ENCODE measurements at places on chromosomes 3 and 15.

DNA sequence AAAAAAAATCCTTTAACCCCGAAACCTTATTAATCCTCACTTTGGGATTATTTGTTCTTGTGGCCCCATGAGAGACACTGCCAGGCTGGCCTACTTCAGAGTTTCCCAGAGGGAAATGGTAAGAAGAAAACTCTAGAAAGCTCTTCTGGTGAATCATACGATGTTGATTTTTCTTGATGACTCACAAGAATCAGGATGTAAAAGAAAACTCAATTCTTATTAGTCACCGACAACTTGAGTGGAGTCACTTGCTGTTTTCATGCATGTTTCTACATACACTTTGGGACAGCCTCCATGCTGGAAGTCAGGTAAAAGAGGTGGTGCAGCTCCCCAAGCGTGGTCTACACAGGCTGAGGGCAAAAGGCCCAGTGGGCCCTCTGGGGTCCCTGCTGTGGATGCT, 42.8 kb downstream of the MYO5C start:
- no peak for DNase-seq

DNA sequence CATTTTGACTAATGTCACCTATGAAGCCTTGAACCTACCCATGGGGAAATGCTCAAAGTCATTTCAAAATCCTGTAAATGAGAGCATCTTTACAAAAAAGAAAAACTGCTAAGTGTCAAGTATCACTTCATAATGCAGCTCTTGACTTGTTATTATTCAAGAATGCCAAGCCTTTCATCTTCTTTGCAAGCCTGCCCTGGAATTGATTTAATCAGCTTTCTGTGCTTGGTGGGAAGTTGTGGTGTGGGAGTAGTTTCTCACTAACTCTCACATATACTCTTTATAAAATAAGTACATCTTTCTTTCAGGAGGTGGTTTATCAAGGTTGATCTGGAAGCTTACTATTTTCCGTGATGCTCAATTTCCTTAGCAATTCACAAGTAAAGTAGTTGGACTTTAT, 43.6 kb downstream of the RYR3 start:
- DNase-seq = no peak

GRCh38 chr3:191303596-191303995, 25.6 kb upstream of the CCDC50 start:
- no peak for DNase-seq

DNA sequence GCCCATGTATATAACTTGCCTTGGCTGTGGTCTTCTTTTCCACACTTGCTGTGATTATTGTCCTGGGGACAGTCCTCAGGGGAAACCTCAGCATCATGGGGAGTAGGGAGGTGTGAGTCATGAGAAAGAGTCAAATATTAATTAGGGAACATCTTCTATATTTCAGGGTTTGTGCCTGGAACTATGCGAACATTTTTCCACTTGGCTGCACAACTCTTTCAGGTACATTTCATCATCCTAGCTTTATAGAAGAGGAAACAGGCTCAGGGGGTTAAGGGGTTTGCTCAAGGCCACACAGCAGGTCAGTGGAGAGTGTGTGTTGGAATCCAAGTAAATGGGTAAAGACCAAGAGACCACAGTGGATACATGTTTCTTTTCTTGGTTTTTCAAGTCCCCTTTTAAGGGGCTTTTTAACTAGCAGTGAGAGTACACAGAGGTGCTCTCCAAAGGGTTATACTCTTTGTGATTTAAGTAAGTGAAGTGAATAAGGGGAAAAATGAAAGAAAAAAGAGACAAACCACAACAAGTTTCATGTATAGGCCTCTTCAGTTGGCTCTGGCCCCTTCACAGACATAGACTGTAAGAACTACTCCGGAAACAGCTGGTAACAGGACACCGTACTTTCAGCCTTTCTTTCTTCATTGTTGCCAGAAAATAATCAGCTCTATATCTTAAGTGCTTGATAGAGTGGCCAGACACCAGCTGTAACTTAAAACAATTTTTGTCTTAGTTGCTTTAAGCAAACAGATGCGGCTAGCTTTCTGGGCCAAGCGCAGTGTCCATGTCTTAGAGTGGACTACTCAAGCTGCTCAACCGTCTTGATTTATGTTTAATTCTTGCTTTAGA, 64.6 kb downstream of the EEFSEC start:
- DNase-seq = no peak

GRCh38 chr3:134552784-134553183, 66.9 kb downstream of the CEP63 start:
- DNase-seq = no peak

- DNase-seq = no peak
Observed at GRCh38 chr3:187066228-187066995, 72.9 kb downstream of the RPL39L start.

DNA sequence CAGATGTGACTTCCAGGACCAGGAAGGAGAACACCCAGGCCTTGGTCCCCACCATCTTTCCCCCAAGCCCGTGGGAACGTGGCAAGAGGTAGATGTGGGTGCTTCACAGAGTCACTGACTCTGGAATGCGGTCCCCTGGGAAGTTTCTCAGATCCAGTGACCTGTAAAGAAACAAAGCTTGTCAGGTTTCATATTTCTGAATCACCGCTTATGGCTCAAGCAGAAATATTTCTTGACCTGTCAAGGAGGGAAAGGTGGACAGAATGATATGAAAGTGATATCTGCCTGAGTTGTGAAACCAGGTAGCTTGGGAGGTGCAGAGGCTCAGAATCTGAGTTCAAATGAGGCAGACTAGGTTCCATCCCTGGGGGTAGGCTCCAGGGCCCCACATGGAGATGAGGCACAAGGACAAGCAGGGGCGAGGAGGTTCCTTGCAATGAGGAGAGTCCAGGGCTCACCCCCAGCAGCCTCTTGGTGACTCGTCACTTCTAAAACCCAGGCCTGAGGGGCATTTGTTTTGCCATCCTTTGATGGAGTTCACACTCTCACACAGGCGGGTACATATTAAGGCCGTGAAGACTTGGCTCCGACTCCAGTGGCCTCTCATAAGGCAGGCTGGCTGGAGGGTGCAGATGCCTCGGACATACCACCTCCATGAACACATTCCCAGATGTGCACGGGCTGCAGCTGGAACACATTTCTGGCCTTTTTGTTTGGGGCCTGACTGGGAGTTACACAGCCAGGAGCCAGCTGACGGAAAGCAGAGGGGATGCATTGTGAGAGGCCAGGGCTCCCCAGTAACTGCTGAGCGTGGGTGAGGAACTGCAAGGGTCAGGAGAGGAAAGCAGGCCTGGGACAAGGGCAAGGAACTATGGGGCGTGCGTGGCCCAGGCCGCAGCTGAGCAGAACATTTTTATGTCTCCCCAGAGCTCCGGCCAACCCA, 1.3 kb downstream of the CILP start:
- DNase-seq = no peak

- no peak for DNase-seq
Observed at GRCh38 chr3:14802381-14802731, 16.4 kb upstream of the FGD5 start.

DNA sequence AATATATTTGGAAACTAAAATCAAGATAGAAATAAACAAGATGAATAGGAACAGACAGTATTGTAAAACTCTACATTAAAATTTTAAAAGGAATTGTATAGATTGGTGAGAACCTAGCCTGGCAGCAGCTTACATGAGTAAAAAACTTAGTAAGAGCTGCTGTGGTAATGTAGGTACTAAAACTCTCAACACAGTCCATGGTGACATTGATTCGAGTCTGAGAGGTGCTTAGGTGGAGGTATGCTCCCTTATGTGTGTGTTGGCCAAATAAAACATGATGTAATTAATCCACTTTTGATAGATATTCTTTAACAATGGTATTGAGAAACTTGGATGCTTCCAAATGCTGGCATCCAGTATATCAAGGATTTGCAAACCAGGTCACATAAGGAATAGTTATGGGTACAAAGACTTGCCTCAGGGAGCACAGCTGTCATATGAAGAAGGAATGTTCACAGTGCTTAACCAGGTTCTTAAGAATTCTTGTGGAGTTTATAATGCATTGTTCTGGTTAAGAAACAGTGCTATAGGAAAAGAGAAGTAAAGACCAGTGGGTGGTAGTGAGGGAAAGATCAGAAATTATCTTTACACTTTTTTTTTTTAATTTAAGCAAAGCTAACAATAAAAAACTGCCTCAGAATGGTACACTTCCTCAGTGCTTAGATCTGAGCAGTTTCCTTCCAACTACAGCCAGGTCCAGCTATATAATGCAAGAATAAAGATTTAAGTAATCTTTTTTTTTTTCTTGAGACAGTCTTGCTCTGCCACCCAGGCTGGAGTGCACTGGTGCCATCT, 24.6 kb upstream of the IL20RB start:
- no peak for DNase-seq

DNA sequence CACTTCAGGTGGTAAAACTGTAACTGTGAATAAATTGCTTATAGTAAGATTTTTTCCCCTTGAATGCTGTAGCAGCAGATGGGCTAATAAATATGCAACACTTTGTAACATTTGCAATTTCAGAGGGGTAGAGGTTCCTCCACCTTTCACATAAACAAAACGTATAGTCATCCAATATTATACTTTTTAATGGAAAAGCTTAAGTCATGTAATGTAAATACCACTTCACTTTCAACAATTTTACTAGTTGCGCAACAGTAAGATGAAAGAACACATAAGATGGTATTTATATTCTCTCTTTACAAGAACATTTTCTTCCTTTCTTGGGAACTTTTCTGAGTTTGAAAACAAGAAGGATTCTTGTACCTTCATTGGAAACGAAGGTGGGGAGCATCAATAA, 56.6 kb upstream of the FAM3D start:
- DNase-seq = no peak

- DNase-seq = no peak
Observed at GRCh38 chr3:180974286-180974685, 15.2 kb downstream of the DNAJC19 start.

- DNase-seq = no peak
Observed at GRCh38 chr3:139533781-139534454, 5.6 kb downstream of the RBP1 start.

GRCh38 chr15:29903785-29904464, 81.7 kb upstream of the TJP1 start:
- no peak for DNase-seq

GRCh38 chr3:119483101-119483500, 14.3 kb downstream of the POGLUT1 start:
- DNase-seq = no peak

- DNase-seq = no peak
Observed at GRCh38 chr3:40523781-40524180, 979 bp upstream of the ZNF621 start.

DNA sequence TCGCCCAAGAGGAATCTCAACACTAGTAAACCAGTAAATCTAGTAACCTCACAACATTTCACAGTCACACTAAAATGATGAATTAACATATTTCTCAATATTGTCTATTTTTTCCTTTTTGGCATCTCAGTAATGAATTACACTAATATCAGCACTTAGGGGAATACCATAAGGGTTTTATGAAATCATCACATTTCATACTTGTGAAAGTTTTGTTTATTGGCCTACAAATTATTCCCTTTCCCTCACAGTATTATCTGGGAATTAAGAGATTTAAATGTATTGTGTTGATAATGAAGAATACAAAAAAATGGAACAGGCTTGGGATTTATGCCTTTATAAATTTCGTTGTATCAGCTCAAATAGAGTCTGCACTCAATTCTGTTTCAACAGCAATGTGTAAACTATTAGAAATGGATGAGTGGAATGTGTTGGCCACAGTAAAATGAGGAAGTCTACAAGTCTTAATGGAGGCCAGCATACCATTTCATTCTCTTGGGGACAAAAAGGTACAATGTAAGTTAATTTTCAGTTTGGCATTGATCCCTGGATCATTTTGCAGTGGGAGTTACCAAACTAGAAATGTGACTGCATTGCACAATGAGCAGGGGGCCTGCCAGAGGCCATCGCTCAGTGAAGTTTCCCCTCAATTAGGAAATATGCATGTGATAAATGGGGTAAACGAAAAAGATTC, 195.4 kb downstream of the FMN1 start:
- DNase-seq = no peak

DNA sequence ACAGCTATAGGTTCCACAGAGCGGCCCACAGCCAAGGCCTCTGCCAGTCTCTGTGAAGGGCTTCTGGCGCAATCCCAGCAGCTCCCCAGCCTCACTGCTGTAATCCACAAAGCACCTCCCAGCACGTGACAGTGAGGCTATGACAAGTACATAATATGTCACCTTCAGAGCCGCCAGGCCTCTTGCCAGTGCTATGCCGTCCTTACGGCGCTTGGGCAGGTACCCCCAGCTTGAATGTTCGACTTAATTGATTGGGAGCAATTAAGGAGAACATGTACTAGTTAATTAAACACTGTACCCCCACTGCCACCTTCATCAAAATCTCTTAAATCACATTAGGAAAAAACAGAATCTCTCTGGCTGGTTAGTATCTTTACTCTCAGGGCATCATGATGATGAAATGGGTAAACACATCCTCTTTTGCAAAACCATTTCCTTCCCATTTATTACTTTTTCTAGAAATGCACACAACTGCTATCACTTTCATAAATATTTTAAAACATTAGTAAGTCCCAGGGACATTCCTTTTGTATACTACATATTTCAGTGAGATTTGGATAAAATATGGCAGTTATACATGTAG, 169.9 kb downstream of the XXYLT1 start:
- no peak for DNase-seq

Data from amygdala (tissue), 56 donors.